ENCODE measurements at places on chromosomes 3 and 15.

GRCh38 chr3:149085828-149086231 is 503 bp downstream of the HLTF start:
- DNase-seq, result peak; percentile 6

DNA sequence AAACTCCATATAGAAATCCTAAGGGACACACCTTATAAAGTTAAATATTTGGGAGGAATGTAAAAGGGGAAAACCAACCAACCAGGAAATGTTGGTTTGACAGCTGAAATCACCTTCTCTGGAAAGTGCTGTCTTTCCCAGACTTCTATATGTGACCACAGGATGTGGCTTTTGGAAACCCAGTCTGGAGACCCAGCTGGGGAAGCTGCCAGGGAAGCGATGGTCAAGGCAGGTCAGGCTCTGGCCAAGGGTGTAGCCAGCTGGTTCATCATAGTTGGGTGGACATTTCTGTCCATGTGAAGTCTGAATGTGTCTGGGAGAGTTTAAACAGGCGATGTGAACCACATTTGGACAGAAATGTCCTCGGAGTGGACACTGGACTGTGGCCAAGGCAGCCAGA is 73.9 kb downstream of the ARNT2 start:
- DNase-seq, result no peak

- no peak for DNase-seq
Measured at GRCh38 chr3:137762674-137763593, 1.2 kb upstream of the SOX14 start.

DNA sequence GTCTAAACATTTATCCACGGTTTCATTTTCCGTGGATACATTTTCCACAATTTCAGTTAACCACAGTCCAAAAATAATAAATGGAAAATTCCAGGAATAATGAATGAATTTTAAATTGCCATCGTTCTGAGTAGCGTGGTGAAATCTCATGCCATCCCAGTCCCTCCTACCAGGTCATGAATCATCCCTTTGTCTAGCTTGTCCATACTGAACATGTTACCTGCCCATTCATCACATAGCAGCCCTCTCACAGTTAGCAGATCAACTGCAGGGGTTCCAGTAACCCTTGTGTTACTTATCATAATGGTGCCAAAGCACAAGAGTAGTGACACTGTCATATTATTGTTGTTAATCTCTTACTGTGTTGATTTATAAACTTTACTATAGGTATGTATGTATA is 124.5 kb downstream of the GSK3B start:
- DNase-seq, result no peak

DNA sequence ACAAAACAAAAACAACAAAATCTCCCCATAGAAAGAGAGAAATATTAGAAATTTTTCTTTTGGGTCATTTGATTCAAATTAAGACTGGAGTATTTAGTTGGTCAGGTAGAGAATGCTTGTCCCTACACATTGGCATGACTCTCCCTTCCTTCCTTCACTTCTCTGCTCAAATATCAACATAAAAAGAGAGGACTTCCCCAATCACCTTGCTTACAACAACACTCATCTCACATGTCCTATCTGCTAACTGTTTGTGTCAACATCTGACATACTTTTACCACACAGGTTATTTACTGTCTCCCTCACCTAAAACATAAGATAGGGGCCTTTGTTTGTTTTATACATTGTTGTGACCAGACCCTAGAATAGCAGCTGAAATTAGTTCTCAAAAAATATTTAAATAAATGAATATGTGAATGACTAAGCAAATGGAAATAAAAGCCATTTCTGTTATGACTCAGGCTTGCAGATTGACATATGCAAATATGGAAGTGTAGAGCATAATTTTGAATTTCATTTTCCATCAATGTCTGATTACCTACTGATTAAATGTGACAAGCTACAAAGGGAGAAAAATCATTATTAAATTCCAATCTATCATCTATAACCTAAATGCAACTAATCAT is 304.8 kb downstream of the CTNNB1 start:
- no peak for DNase-seq

DNA sequence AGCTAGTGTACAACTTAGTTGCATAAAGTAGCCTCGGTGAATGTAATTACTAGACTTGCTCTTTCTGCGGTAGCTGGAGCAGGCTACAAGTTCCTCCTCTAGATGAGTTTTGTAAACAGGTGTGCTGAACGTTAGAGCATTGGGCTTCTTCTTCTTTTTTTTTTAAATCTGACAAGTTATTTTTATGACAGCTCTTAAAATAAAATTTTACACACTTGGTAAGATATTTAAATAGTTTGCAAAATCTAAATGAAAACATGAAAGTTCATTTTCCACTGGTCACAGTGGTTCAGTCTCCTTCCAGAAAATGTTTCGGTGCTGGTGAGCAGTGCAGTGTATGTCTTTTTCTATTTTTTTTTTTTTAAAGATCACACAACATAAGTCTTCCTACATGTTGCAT is 3.0 kb downstream of the CCR9 start:
- no peak for DNase-seq

DNA sequence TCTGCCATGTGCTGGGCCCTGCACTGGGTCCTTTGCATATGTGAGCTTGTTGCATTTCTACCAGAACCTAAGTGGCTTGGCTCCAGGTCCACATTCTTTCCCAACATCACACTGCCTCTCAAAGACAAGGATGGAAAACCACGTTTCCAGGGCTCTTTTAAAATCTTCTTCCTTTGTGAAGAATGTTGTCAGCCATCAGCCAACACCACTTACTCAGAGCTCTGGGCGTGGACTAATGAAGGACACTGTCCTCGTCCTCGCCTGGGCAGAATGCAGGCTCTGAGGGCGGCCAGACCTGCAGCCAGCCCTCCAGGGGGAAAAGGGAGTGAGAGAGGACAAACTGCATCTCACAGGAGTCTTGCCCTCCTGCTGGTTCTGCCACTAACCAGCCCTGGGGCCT is 49.7 kb downstream of the MAGEF1 start:
- no peak for DNase-seq

DNA sequence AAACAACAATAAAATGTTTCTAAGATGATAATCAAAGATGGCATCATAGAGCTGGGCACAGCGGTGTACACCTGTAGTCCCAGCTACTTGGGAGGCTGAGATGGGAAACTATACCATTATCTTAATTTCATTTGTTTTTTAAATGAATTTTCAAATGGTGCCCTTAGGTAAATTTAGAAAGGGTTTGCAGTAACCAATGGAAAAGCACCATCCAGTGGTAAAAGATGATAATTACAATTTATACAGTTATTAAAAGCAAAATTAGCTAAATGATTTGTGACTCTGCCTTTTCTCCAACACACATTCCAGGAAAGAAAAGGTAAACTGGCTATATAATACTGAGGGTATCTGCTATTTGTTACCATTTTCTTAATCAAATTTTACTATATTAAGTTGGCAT is 14.4 kb upstream of the ANKRD28 start:
- no peak for DNase-seq

DNA sequence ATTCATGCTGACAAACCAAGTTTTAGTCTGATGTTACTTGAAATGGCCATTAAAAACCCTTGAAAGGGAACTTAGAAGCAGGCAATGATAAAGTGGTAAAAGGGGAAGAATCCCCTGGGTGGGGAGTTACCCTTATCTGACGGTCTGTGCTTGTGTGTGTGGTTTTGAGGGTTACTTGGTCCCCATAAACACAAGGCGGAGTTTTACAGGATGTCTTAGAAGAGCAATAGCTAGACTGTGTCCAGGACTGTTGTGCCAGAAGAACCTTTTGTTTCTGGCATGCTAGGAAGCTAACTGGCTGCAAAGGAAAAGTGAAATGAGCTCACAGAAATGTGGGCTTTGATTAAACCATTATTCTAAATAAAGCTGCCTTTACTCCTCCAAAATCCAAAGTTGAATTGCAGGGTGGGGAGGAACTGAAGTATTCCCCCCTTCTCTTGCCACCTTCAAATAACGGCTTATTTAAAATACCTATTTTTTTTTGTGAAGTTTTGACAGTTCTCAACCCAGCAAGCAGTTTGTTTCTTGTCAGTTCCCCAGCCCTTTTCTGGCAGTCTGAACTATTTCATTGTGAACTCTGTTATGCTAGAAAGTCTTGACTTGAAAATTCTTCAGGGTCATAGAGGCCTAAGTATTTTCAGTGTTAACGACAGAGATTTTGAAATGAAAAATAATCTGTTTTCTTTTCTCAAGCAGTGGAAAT is 443.5 kb downstream of the OTOL1 start:
- no peak for DNase-seq

GRCh38 chr3:7546253-7546652 is 685.3 kb downstream of the GRM7 start:
- DNase-seq, result no peak
